ENCODE measurements at places on chromosomes 13 and 19. TPM values are rescaled to one million over a fixed set of nuclear protein-coding genes. Genes with fewer than 3 reads are reported as not detected.

DNA sequence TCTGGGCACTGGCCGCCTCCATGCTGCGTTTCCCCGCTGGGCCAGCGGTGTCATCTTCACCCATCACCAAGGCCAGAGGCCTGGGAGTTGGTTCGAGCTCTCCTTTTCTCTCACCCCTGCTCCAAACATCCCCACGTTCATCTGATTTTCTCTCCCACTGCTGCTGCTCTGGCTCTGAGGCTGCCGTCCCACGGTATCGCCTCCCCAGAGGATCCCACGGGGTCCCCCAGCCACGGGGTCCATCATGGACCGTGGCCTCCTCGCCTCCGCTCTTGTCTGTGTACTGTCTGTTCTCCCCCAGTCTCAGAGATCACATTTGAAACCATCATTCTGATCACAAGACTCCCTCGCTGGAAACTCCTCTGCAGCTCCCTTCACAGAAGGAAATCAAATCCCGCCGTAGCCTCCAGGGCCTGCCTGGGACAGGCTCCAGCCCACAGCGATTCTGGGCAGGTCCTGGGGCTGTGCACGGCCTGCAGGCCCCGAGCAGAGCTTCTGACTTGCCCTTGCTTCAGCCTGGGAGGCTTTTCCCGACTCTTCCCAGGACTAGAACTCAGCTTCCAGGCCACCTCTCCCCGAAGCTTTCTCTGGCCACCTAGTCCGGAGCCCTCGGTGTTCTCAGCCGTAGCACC lies 64.2 kb downstream of the SOX1 start:
- DNase-seq, result no peak

DNA sequence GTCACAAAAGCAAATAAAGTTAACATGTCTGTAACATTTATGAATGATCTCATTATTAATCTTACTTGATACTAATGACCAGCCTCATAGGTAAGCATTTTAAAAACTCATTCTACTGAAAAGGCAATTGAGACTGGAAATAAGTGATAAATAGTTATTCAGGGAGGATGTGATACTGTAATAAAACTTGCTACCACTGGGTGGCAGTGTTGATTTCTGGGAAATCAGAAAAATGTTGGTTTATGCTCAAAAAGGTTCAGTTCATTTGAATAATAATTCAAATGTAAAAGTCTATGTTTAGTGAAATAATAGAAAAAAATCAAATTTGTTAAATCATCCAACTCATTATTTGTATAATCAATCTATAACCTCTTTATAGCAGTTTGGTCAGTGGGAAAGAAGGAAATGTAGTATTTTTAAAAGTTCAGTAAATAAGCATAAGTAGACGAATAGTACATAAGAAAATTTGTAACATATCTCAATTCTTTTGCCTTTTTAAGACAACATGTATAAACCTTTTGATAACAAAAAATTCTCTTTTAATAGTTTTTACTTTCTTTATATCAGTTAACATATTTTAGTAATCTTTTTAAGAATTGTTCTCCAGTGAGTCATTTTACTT lies 9.6 kb downstream of the ABHD13 start:
- no peak for DNase-seq

The ANKRD27 gene
- total RNA-seq, result 38.1 TPM

GRCh38 chr13:27267596-27267995 lies 3.0 kb upstream of the RASL11A start:
- DNase-seq, result no peak
